ENCODE measurements at places on chromosomes 6 and 20.

GRCh38 chr20:982754-983153 is 19.4 kb downstream of the RSPO4 start:
- no peak for DNase-seq

DNA sequence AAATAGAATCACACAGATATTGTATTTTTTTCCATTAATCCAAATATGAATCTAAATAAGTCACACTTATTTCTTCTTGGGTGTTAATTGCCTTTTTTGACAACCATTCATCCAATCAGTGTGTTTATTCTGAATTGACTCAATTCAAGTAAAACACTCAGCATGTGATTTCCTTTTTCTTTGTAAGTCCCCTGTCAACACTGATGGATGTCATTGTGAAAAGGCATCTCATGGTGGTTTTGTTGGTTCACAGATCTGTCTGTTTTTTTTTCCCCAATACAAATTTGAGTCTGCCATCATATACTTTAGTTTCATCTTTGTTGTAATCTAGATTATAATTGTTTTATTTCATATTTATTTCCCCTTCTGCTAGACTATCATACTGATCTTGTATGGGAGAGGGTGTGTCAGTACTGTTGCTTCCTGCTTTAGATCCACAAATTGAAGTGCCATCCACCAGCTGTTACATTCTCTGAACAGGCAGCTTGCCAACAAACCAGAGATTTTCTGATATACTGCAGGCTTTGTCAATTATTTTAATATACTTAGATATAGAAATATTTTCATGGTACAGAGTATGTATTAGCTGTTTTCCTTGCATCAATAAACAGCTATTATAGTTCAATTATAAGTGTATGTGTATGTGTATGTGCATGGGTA is 64.2 kb upstream of the FLRT3 start:
- no peak for DNase-seq

DNA sequence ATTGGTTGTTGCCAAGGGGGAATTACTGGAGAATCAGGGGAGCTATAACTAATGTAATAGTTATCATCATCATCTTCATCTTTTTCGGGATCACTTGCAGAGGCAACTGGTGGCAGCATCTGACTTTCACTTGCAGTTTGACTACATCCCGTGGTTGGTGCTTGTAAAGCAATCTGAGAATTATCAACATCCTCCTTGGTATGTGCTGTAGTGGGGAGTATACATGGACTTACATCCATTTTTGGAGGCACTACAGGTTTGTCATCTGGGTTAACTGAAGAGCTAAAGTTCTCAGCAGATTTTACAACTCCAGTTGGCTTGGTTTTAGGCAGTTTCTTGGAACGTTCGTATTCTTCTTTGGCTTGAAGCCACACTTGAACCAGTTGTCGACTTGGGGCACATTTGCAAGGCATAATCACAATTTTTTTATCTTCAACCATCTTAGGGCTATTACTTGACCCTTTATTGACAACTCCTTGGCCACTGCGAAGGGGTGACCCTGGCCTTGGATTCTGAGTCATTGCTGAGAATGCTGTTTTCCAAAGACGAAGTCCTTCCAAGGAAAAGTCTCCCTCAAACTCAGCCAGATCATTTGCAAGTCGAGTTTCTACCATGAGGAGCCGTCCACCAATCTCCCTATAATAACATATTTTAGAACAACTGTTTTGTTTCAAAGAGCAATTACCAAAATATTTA is 115.5 kb downstream of the REV3L start:
- DNase-seq, result no peak

DNA sequence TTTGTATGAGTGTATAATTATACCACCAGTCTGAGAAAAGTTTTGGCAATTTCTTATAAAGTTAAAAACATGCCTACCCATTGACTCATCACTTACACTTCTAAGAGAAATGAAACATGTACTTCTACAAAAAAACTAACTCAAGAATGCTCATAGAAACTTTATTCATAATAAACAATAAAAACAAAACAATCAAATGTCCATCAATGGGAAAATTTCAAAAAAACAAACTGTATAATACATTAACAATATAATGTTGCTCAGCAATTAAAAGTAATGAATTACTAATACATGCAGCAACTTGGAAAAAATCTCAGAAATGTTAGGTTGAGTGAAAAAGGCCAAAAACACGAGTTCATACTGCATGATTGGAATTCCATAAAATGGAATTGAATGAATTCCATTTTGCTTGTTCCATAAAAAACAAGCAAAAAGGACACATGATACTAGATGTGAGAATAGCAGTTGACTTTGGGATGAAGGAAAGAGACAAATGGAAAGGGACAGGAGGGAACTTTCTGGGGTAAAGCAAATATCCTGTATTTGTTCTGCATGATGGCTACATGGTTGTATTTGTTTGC is 726.6 kb downstream of the RFPL4B start:
- no peak for DNase-seq

DNA sequence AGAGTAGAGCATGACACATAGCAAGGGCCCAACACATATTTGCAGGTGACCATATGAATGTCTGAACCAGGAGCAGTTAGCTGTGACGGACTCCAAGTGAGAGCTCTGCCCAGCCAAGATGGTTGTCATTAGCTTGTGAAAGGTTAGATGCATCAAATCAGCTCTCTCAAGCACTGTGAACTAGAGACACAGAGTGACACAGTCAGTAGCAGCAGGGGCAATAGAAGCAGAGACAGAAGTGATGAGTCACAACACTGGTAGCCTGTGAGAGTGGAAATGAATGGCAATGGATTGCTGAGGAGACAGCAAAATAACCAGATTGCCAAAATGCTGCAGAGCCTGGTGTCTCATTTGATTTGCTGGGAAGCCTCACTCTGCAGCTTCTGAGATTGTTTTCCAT is 558.9 kb downstream of the PKHD1 start:
- DNase-seq, result no peak

- no peak for DNase-seq
These were observed 93.2 kb upstream of the ZNF184 start for GRCh38 chr6:27565839-27566779.

GRCh38 chr20:51385646-51386530 is 156.6 kb downstream of the NFATC2 start:
- peak; percentile 22 for DNase-seq

DNA sequence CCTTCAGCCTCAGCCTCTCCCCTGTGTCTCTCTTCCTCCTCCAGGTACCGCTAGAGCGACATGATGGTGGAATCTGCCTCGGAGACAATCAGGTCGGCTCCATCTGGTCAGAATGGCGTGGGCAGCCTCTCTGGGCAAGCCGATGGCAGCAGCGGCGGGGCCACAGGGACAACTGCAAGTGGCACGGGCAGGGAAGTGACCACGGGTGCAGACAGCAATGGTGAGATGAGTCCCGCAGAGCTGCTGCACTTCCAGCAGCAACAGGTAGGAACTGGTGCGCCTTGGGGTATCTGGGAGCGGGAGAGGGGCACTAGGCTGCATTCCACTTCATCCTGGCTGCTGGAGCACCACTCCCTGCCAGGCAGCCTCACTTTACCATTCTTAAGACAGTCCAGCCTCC is 19.5 kb downstream of the FOXP4 start:
- no peak for DNase-seq

- no peak for DNase-seq
These were observed 7.5 kb downstream of the NOL4L start for GRCh38 chr20:32577657-32578056.
